Muscle of leg (tissue), 16 donors: ENCODE measurements at places on chromosomes 16 and 17. TPM values are rescaled to one million over a fixed set of nuclear protein-coding genes. Genes with fewer than 3 reads are reported as not detected.

RASD1 gene
- 3.9 TPM for polyA plus RNA-seq

DNA sequence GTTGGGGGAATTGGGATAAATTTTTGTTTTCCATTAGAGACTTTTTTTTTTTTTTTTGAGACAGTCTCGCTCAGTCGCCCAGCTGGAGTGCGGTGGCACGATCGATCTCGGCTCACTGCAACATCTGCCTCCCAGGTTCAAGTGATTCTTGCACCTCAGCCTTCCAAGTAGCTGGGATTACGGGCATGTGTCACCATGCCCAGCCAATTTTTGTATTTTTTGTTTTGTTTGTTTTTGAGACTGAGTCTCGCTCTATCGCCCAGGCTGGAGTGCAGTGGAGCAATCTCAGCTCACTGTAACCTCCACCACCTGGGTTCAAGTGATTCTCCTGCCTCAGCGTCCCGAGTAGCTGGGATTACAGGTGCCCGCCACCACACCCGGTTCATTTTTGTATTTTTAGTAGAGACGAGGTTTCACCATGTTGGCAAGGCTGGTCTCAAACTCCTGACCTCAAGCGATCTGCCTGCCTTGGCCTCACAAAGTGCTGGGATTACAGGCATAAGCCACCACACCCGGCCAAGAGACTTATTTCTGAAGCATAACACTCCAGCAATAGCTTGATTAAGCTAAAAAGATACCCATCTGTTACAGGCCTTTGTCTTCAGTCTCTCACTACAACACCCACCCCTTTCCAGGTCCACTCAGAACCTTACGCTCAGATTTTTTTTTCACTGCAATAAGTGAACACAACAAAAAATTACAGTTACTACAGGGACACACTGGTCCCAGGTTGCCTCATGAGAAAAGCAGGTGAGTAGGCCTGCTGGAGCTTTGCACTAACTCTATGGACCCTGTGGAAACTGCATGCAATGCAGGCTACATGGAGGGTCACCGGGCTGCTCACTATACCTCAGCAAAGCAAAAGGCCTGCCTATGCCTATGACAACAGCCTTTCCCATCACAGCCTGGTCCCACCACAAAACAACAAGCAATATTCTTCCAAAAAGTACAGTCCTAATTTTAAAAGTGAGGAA, 34.6 kb downstream of the KANSL1 start:
- no peak for DNase-seq

HEATR9 gene
- polyA plus RNA-seq = not detected

GOT2 gene
- 56.1 TPM for polyA plus RNA-seq

DNA sequence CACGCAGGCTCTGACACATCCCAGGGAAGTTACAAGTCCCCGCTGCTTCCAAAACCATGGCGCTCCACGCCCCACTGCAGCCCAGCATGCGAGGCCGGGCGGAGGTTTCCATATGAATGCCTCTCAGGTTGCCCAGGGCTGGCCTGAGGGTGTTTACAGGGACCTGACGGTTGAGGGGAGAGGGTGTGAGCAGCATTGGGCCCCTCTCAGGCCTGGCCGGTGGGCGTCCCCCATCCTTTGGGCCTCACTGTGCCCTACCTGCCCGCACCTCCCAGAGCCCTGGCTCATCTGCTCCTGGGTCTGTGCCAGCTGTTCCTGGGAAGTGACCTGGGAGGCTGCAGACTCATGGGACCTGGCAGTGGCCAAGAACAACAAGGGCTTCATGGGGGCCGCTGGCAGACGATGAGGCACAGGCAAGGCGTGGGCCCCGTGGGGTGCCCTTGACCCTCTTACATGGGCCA, 173.5 kb downstream of the C16orf95 start:
- DNase-seq = no peak

VTN gene
- polyA plus RNA-seq = 0.21 TPM

CACNG1 gene
- polyA plus RNA-seq = 197 TPM

- peak; percentile 94 for DNase-seq
Observed at GRCh38 chr17:67290711-67291291, 45.8 kb upstream of the HELZ start.

- peak; percentile 65 for DNase-seq
Observed at GRCh38 chr17:48159232-48159631, 51.7 kb downstream of the SNX11 start.

GRCh38 chr16:17439580-17439979, 31.2 kb downstream of the XYLT1 start:
- DNase-seq = no peak

GRCh38 chr16:64864232-64864809, 257.5 kb downstream of the CDH11 start:
- peak; percentile 90 for DNase-seq

GRCh38 chr16:88534638-88535190, 35.5 kb upstream of the ZC3H18 start:
- DNase-seq = no peak

DNA sequence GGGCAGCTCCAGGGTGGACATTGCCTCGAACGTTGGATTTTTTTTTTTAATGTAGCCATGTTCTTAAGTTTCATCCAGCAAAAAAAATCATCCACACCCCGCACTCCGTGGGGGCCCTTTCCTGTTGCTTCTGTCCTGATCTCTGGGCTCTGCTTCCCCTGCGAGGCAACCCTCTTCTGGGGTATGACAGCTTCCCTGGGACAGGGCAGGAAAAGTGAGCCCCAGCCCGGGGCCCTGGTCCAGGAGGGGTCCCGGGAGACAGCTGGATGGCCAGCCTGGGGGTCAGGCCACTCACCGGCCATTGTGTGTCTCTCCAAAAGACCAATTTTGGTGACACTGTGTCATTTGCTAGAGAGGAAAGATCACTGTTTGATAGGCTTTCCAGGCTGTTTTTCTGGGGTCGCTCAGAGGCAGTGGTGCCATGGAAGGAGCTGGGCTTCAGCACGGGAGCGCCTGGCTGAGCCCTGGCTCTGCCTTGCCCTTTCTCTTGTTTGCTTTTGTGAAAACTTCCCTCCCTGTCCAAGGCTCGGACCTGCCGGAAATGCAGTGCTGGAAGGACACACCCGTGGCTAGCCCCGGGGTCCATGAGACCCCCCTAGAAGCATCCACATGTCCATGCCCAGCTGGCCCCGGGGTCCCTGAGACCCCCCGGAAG, 41.0 kb upstream of the CHMP6 start:
- no peak for DNase-seq

DNA sequence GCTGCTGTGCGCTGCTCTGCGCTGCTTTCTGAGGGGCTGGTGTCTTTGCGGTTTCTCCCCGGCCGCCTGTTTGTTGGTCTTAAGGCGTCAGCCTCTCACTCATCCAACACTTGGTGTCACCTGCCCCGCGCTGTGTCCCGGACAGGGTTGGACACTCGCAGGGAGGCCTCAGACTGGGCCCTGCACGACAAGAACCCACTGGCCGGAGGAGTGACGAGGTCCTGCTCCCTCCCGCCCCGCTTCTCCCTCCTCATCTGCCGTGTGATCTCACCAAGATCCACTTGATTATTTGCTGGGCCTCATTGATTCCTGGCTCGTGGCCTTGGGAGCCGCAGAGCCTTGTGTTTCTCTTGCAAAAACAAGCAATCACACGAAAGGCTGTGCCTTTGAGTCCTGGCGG, 56.6 kb downstream of the PRMT7 start:
- no peak for DNase-seq

GRCh38 chr17:29018788-29019474, 13.1 kb upstream of the SEZ6 start:
- DNase-seq = no peak

GRCh38 chr16:56673921-56674320, 4.3 kb downstream of the MT1H start:
- peak; percentile 76 for DNase-seq

TMC7 gene
- polyA plus RNA-seq = 1.6 TPM

DNA sequence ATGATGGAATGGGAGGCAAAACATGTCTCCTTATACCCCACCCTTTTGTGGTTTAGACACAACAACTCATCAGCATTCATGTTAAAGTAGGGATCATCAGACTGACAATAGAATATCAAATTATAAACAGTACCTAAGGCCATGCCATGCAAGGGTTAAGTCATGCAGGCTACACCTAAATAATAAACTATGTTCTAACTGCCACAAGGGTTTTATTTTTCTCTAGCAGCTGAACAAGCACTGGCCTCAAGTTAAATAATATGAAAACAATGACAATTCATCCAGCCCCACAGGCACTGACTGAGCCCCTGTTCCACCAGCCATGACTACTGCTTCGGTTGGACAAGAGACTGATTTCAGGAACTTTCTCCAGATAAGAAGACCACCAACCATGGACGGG, 164.5 kb upstream of the PIRT start:
- DNase-seq = no peak

GRCh38 chr17:16975277-16975651, 3.3 kb upstream of the TNFRSF13B start:
- DNase-seq = no peak

DNA sequence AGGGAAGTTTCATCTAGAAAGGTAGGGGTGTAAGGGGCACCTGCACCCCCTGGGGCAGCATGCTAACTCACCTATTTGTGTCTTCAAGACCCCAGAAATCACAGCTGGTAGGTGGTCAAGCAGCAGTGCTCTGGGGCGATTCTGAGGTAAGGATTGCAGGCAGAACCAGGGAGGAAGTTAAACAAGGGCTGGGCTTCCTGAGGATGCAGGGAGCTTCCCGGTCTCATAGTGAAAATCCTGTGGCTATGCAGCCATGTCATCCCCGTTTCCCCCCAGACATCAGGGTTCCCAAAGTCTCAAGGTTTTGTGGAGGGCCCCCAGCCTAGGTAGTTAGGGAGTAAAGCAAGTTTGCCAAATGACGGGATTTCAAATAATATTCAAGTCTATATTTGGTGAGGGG, 78.5 kb downstream of the C16orf78 start:
- no peak for DNase-seq

DNA sequence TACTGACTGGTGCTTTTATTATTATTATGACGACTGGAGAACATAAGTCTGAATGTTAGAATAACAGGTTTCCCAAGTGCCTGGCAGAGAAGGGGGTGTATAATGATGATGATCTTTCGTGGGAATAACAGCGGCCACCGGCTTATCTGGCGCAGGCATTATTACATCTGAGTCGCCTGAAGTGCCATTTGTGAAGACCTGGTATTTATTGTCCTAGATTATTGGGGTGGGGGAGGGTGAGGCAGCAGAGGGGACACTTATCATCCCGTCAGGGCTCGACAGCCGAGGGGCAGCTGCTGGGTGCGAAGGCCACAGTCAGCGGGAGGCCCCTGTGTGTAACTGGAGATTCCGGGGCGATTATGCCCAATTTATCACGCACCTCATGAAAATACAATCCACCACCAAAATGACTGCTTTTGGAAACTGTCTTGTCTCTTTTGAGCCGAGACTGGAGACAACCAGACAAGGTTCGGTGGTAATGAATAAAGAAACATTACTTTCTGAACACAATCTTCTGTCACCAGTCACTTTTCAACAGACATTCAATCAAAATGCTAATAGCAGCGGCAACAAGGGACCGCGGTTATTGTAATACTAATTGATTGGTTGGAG, 199.3 kb downstream of the CCDC182 start:
- DNase-seq = no peak

DPEP3 gene
- polyA plus RNA-seq = 0.05 TPM

MRC2 gene
- polyA plus RNA-seq = 149 TPM

- DNase-seq = no peak
Observed at GRCh38 chr16:9316008-9316407, 224.6 kb downstream of the HAPSTR1 start.

DNA sequence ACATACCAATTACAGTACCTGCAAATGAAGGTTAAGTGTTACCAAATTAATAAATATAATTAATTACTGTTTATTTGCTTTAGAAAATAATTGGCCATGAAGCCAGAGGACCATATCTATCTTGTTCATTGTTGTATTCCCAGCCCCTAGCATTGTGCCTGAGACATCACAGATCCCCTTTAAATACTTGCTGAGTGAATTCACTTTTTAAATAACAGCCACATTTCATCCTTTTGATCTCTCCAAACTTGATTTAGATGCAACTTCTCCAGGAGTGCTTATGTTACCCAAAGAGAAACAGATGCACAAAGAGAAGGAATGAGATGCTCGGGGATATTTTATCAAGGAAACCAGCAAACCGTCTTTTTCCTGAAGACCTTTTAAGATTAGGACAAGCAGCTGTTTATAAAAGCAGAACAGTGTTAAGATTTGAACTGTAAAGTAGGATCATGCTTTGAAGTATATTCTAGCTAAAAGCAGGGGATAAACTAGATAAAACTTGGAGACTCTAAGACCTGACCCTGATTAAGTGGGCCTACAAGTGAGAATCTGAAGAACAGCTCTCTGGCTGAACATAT, 66.3 kb downstream of the CHD9 start:
- DNase-seq = no peak

- DNase-seq = no peak
Observed at GRCh38 chr16:3789375-3790099, 72.2 kb upstream of the TRAP1 start.

ST6GALNAC2 gene
- polyA plus RNA-seq = 3.3 TPM

- DNase-seq = peak; percentile 33
Observed at GRCh38 chr16:11045846-11046245, 101.5 kb downstream of the CLEC16A start.

DNA sequence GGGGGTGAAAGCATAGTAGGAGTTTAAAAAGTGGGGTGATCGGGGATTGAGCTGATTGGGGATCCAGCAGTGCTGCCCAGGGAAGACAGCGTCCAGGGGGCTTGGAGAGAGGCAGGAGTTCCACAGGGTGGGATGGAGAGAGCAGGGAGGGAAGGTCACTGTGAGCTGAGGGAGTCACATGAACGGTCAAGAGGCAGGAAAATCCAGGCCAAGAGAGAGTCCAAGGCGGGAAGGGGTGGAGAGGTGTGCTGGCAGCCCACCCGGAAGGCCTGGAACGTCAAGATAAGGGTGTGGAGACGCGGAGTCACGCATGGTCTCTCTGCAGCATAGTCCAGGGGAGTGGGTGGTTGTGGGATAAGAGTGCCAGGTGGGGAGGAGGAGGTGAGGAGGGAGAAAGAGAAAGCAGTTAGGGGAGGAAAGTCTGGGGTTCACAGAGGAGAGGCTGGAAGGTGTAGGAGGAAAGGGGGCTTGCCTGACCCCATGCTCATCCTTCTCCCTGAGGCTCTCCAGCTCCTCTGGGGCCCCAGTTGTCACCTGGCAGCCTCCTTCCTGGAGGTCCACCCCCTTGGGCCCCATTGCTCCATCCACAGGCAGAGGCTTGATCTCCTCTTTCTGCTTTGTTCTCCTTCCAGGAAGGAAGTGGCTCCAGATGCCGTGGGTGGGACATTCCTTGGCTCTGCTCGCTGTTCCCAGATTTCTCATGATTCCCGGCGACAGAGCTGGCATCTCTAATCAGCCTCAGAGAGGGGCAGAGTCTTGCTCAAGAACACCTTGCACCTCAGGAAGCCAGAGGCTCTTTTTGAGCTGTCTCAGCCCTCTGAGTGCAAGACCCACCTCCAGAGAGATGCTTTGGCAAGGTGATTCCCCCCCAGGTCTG, 28.7 kb downstream of the CCR7 start:
- DNase-seq = peak; percentile 71

GRCh38 chr17:16926061-16926511, 45.8 kb downstream of the TNFRSF13B start:
- DNase-seq = no peak

GRCh38 chr17:7173687-7174602, 5.2 kb downstream of the ASGR1 start:
- DNase-seq = peak; percentile 67

DNA sequence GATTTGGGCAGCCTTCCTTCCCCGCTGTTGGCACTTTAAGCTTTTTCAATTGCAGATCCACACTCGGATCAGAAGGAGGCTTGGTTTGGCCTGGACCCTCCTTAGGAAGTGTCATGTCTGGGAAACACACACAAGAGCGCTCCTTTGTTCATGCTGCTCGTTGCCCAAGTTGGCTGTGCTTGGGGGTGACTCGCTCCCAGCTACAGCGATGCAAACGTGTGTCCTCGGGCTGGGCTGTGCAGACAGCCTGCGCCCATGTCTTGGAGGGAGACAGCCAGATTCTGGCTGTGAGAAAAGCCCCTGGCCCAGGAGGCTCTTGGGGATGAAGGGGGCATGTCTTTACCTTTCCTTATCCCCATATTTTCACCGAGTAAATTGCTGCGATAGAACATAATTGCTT, 665.6 kb upstream of the EEF2KMT start:
- no peak for DNase-seq

FSCN2 gene
- 2.7 TPM for polyA plus RNA-seq
